Effector memory CD8-positive, alpha-beta T cell (primary cell): ENCODE measurements at places on chromosomes 13 and 19.
A peak's percentile ranks its signal among the peaks of the same experiment; 100 is the strongest.

- H3K4me1 ChIP-seq: peaks cover 26% of the 10 kb centered on the region
- DNase-seq: no peak
- H3K27ac ChIP-seq: peak overlapping the region; percentile 36
- peaks cover 22% of the 10 kb centered on the region for H3K36me3 ChIP-seq
Measured at GRCh38 chr19:56144376-56144775, 3.3 kb downstream of the ZNF444 start.

DNA sequence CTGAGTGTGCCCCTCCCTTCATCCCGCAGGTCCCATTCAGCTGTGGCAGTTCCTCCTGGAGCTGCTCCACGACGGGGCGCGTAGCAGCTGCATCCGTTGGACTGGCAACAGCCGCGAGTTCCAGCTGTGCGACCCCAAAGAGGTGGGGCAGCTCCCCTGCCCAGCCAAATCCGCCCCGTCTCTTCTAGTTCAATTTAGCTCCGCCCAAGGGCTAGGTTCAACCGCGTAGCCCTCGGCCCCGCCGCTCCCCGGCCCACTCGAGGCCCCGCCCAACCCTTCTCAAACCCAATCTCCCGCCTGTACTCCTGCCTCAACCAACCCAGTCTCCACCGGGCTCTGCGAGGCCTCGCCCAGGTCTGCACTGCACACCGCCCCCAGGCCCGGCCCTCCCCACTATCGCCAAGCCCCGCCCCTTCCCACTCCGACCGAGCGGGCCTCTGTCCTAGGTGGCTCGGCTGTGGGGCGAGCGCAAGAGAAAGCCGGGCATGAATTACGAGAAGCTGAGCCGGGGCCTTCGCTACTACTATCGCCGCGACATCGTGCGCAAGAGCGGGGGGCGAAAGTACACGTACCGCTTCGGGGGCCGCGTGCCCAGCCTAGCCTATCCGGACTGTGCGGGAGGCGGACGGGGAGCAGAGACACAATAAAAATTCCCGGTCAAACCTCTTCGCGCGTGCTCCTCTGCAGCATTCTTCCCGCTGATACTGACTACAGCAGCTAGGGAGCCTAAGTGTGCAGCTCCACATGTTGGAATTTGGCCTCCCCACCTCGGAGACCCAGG is 2.9 kb downstream of the ETV2 start:
- peaks cover 24% of the 10 kb centered on the region for H3K4me1 ChIP-seq
- DNase-seq: peak; percentile 91
- H3K27ac ChIP-seq: peak overlapping the region; percentile 81
- H3K27me3 ChIP-seq: no peaks in the 10 kb centered on the region
- peaks cover 23% of the 10 kb centered on the region for H3K36me3 ChIP-seq

DNA sequence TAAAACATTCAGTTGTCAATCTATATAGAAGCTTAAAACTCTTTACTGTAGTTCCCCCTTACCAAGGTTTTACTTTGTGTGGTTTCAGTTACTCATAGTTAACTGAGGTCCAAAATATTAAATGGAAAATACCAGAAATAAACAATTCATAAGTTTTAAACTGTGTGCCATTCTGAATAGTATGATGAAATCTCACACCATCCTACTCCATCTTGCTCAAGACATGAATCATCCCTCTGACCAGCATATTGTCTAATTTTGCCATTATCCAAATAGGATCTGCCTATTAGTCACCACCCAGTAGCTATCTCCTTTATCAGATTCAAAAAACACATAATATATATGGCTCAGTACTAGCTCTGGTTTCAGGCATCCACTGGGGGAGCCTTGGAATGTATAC is 22.4 kb downstream of the ZNF571 start:
- peaks cover 3% of the 10 kb centered on the region for H3K4me1 ChIP-seq
- no peak for DNase-seq
- H3K36me3 ChIP-seq: peaks cover 9% of the 10 kb centered on the region
- no peaks in the 10 kb centered on the region for H3K27me3 ChIP-seq
- no peak overlapping the region for H3K4me3 ChIP-seq

- no peaks in the 10 kb centered on the region for H3K4me1 ChIP-seq
- no peak overlapping the region for H3K4me3 ChIP-seq
Measured at GRCh38 chr13:37209621-37210580, 104.4 kb upstream of the CSNK1A1L start.

GRCh38 chr19:48560095-48560530 is 8.1 kb downstream of the SULT2B1 start:
- H3K27ac ChIP-seq: no peak overlapping the region
- no peaks in the 10 kb centered on the region for H3K4me1 ChIP-seq
- peaks cover 2% of the 10 kb centered on the region for H3K36me3 ChIP-seq
- DNase-seq: no peak

DNA sequence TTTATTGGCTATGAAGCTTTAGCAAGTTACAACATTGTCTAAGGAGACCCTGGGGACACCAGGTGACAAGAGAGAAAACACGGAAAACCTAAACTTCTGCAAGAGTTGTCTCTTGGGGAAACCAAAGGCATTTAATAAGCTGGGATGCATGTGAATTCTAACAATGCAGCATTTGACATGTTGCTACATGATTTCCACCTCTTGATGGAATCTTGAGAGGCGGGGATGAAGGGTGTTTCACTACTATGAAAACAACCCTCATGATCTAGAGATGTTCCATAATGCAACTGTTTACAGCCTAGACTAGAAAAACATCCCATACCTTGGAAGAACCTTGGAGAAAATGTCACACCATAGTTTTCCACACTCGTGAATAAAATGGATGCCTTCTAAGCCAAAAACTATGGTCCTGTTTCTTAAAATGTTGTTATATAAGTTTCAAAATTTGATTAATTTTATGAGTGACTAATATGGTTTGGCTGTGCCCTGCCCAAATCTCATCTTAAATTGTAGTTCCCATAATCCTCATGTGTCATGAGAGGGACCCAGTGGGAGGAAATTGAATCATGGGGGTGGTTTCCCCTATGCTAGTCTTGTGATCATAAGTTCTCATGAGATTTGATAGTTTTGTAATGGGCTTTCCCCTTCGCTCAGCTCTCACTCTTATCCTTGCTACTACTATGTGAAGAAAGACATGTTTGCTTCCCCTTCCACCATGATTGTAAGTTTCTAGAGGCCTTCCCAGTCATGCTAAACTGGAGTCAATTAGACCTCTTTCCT is 164.6 kb downstream of the TNFSF13B start:
- H3K36me3 ChIP-seq: no peaks in the 10 kb centered on the region
- no peak overlapping the region for H3K4me3 ChIP-seq
- DNase-seq: no peak
- H3K4me1 ChIP-seq: no peaks in the 10 kb centered on the region
- peaks cover 12% of the 10 kb centered on the region for H3K27me3 ChIP-seq
- H3K27ac ChIP-seq: no peak overlapping the region

DNA sequence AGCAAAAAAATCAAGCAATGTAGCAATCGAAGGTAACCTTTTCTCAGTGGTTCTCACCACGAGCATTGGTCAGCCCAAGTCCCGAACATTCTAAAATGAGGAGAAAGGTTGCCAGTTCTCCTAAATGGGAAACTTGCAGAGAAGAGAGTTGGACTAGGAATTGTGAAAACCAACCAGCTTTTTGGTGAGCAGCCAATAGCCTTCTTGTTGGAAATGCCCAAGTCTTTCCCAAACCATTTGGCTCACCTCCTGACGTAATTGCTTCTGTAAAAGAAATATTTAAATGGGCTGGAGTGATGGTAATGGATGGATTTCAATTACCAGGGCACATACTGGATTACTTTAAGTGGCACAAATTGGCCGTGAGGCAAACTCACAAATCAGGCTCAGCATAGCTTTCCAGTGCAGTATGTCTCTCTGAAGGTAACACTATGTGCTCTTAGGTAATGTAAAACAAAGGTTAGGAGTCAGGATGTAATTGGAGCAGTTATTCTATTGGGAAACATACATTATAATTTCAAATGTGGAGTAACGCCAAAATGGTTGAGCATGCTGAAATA is 423.2 kb downstream of the KLF5 start:
- no peak overlapping the region for H3K4me3 ChIP-seq
- no peaks in the 10 kb centered on the region for H3K4me1 ChIP-seq
- no peak for DNase-seq
- no peaks in the 10 kb centered on the region for H3K36me3 ChIP-seq

DNA sequence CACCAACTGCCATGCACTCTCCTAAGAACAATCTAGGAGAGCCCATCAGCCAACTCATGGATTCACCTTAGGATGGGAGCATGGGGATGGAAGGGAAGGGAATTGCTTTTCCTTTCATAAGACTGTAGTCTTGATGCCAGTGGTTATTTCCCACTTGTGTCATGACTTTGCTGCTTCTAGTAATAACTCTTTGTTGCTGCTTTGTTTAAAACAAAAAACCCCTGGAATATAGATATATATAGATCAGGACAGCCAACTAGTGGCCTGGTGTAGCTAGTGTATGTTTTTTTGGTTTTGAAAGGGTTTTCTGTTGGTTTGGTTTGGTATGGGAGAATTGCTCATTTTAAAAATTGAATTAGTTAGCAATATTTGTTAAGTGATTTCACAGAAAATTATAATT is 39.3 kb upstream of the KCTD4 start:
- peaks cover 6% of the 10 kb centered on the region for H3K36me3 ChIP-seq
- DNase-seq: no peak
- H3K4me3 ChIP-seq: no peak overlapping the region

DNA sequence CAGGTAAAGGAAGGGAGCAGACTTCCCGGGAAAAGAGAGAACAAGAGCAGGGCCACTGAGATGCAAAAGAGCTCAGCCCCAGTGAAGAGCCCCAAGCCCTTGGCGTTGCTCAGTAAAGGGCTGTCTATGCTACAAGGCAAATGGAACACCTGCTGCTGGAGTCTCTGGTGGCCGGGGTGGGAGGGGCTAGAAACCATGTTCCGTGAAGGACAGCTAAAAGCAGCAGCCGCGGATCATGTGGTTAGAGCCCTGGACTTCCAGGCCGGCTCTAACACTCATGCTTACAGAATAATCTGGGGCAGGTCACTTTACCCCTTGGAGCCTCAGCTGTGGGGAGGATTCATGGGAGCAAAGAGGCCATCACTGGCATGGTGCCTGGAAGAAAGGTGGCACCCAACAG is 17.8 kb downstream of the POU2F2 start:
- peaks cover 7% of the 10 kb centered on the region for H3K36me3 ChIP-seq
- H3K4me3 ChIP-seq: no peak overlapping the region
- peak overlapping the region; percentile 8 for H3K27ac ChIP-seq
- H3K4me1 ChIP-seq: peaks cover 6% of the 10 kb centered on the region
- no peak for DNase-seq

- H3K36me3 ChIP-seq: peaks cover 55% of the 10 kb centered on the region
- no peak for DNase-seq
- H3K4me3 ChIP-seq: no peak overlapping the region
- H3K4me1 ChIP-seq: peaks cover 10% of the 10 kb centered on the region
- H3K27me3 ChIP-seq: no peaks in the 10 kb centered on the region
Measured at GRCh38 chr19:37329686-37330085, 41.2 kb upstream of the ZNF527 start.

DNA sequence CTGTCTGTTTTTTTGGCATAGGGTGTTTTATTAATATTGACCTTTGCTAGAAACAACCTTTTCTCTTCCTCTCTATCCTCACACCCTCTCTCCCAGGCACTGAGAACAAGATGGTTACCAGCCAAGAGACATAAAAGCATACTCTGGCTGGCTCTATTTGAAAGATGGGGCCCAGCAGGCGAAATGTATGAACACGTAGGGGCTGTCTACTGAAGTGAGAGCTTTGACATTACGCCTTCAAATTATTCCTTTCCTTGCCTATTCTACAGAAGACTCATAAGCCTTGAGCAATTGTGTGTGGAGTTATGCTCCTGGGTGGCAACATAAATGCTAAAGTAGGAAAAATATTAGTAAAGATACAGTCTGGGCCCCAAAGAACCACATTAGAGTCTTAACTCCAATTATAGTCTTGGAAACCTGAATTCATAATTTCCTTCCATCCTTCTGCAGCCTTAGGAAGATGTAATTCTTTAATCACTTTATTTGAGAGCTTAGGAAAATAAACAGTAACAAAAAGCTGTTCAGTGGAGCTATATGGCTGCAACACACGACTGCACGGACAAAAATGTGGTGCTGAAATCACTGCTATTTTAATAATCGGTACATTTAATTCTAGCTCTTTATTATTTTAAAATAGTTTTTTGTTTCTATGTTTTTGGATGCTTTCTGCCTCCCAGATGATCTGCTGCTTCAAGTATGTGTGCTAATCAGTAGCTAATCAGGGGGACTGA is 122.3 kb upstream of the RNF113B start:
- peaks cover 36% of the 10 kb centered on the region for H3K27me3 ChIP-seq
- no peaks in the 10 kb centered on the region for H3K36me3 ChIP-seq
- no peak for DNase-seq
- H3K27ac ChIP-seq: no peak overlapping the region
- no peaks in the 10 kb centered on the region for H3K4me1 ChIP-seq

DNA sequence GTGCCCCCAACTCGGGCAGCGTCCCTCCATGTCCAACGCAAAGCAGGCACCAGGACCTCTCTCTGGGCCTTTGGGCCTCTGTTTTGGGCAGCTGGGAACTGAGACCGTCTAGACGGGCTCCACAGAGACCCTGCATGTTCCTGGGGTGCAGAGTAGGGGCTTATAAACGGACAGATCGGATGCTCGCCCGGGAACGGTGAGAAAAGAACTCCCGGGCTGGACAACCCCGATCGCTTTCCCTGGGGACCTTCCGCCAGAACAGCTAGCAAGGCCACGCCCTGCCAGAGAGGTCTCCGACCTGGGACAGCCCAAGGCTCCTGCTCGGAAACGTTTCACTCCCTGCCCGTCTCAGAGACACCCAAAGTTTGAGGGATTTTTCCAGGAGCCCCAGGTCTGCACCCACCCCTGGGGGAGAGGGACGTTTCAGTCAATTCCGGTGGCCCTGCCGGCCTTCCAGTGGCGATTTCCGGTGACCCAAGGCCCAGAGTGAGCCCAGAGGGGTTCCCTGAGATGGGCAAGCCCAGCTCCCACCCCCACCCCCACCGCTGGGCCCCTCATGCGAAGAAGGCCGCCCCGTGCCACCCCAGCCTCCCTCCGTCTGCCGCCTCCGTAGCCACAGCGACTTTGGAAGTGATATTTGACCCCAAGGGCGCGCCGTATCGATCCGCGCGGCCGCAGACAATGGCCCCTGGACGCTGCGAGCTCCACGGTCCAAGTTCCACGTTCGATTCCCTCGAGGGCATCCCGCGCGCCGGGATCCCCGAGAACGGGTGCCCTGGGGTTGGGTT is 1.7 kb downstream of the NR2F6 start:
- H3K36me3 ChIP-seq: peaks cover 11% of the 10 kb centered on the region
- H3K27me3 ChIP-seq: peaks cover 8% of the 10 kb centered on the region
- DNase-seq: no peak
- peak overlapping the region; percentile 26 for H3K27ac ChIP-seq
